Large intestine (tissue), 12 donors: ENCODE measurements at places on chromosomes 16 and 17. TPM values are rescaled to one million over a fixed set of nuclear protein-coding genes. Genes with fewer than 3 reads are reported as not detected.

DNA sequence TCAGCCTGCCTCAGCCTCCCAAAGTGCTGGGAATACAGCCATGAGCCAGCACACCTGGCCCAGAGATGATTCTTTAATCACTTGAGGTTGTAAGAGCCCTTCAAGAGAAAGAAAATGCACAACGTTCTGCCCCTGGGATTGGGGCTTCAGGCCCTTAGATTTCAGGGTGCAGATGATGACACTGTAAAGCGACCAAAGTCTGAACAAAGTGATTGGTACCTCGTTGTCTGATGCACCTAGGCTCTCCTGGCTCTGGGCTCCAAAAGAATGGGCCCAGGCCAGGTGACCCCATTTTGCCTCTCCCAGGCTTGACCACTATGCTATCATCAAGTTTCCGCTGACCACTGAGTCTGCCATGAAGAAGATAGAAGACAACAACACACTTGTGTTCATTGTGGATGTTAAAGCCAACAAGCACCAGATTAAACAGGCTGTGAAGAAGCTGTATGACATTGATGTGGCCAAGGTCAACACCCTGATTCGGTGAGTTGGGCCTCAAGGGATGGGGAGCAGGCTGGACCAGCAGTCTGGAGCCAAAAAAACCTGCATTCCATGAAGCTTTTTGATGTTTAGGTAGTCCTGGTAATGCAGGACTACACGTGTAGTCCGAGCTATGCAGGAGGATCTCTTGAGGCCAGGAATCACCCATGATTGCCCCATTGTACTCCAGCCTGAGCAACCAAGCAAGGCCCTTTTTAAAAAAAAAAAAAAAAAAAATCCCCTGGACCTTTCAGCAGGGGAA is 2.8 kb downstream of the RPL23A start:
- peaks cover 50% of the 10 kb centered on the region for H3K4me1 ChIP-seq
- no peaks in the 10 kb centered on the region for H3K27me3 ChIP-seq
- peaks cover 41% of the 10 kb centered on the region for H3K36me3 ChIP-seq
- no peak overlapping the region for H3K27ac ChIP-seq

GRCh38 chr16:88770461-88771293 is 14.3 kb downstream of the PIEZO1 start:
- H3K4me3 ChIP-seq: peak overlapping the region; percentile 36
- peaks cover 2% of the 10 kb centered on the region for H3K36me3 ChIP-seq
- peak overlapping the region; percentile 84 for H3K27ac ChIP-seq
- H3K27me3 ChIP-seq: no peaks in the 10 kb centered on the region

DNA sequence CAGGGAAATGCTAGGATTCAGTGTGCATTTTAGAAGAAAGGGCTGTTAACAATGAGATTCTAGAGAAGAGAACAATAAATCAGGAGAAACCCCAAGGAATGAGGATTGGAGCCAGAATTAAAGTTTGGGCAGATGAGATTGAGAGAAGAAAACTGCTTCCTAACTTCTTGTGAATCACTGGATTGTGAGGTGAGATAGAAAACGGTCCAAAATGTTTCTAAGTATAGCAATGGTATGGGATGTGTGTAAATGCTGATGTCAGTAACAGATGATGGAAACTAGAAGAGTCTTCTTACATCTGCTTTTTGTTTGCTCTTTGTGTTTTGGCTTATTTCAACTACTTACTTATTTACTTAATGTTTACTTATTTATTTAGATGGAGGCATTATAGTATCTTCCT is 123.0 kb downstream of the KCNJ2 start:
- no peaks in the 10 kb centered on the region for H3K36me3 ChIP-seq
- no peak overlapping the region for H3K4me3 ChIP-seq
- H3K27ac ChIP-seq: no peak overlapping the region
- H3K4me1 ChIP-seq: no peaks in the 10 kb centered on the region

GRCh38 chr17:18968945-18969887 is 17.3 kb downstream of the SLC5A10 start:
- peaks cover 37% of the 10 kb centered on the region for H3K4me1 ChIP-seq
- peak overlapping the region; percentile 68 for H3K27ac ChIP-seq
- no peak overlapping the region for H3K4me3 ChIP-seq

GRCh38 chr16:4684763-4685162 is 8.6 kb upstream of the NUDT16L1 start:
- no peak for DNase-seq
- no peak overlapping the region for H3K4me3 ChIP-seq

- no peaks in the 10 kb centered on the region for H3K27me3 ChIP-seq
- H3K4me1 ChIP-seq: peaks cover 16% of the 10 kb centered on the region
- H3K27ac ChIP-seq: peak overlapping the region; percentile 86
- peaks cover 17% of the 10 kb centered on the region for H3K36me3 ChIP-seq
Observed at GRCh38 chr16:8798174-8798527, 512 bp downstream of the PMM2 start.

DNA sequence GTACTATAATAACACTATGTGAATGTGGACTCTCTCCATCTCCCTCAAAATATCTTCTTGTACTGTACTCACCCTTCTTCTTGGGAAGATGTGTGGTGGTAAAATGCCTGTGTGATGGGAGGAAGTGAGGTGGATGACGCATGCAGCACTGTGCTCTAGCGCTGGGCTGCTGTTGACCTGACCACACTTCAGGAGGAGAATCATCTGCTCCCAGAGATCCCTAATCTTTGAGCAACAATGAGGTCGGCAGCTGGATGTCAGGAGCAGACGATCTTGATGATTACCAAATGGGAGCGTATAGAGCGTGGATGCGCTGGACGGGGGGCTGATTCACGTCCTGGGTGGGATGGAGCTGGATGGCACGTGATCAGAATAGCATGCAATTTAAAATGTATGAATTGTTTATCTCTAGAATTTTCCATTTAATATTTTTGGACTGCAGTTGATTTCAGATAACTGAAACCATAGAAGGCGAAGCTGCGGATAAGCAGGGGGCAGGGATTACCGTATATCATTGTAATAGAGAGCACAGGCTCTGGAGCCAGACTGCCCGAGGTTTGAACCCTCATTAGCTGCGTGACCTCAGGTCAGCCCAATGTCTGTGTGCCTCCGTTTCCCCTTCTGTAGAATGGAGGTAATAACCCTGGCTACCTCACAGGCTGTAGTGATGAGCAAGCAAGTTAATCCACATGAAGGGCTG is 23.7 kb upstream of the CYLD start:
- DNase-seq: peak; percentile 13
- H3K4me3 ChIP-seq: no peak overlapping the region
- no peak overlapping the region for H3K27ac ChIP-seq
- no peaks in the 10 kb centered on the region for H3K36me3 ChIP-seq
- H3K27me3 ChIP-seq: no peaks in the 10 kb centered on the region

- no peak for DNase-seq
- no peaks in the 10 kb centered on the region for H3K4me1 ChIP-seq
- no peaks in the 10 kb centered on the region for H3K27me3 ChIP-seq
- no peak overlapping the region for H3K4me3 ChIP-seq
Observed at GRCh38 chr16:51450376-51450775, 299.3 kb upstream of the SALL1 start.

GRCh38 chr16:60166-60565 is 6.5 kb downstream of the SNRNP25 start:
- no peak for DNase-seq
- H3K36me3 ChIP-seq: peaks cover 74% of the 10 kb centered on the region
- no peaks in the 10 kb centered on the region for H3K27me3 ChIP-seq
- no peak overlapping the region for H3K4me3 ChIP-seq
- no peak overlapping the region for H3K27ac ChIP-seq

DNA sequence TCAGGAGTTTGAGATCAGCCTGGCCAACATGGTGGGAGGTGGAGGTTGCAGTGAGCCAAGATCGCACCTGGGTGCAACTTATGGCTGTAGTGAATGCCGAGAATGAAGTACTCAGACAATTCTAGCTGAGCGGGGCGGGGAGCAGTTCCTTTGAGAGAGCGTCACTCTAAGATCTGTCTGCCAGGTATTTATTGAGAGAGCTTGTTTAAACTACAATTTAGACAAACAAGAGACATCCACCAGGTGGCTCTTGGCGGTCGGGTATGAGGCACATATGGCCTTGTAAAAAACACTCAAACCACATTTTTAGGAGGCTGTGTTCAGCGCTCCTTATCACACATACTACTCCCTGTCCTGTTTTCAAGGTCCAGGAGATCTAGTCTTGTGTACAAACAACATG is 40.6 kb upstream of the CDH1 start:
- H3K27ac ChIP-seq: no peak overlapping the region
- no peak overlapping the region for H3K4me3 ChIP-seq
- DNase-seq: no peak
- no peaks in the 10 kb centered on the region for H3K36me3 ChIP-seq

- no peak overlapping the region for H3K27ac ChIP-seq
- H3K4me3 ChIP-seq: no peak overlapping the region
- H3K4me1 ChIP-seq: no peaks in the 10 kb centered on the region
Observed at GRCh38 chr17:63075969-63076368, 109.9 kb downstream of the TANC2 start.

DNA sequence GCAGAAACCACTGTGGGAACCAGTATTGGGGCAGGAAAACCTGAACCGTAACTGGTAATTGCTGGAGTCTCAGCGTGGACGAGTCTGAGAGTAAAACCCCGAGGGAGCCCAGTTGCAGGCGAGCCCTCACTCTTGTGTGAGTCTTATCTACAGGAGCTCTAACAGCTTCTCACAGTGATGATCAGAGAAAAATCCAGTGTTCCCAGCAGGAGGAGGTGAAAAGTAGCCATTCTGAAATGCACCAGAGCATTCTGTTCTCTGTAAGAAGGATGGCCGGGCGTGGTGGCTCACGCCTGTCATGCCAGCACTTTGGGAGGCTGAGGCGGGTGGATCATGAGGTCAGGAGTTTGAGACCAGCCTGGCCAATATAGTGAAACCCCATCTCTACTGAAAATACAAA is 161.2 kb downstream of the COPRS start:
- peaks cover 15% of the 10 kb centered on the region for H3K4me1 ChIP-seq
- H3K4me3 ChIP-seq: no peak overlapping the region
- H3K36me3 ChIP-seq: no peaks in the 10 kb centered on the region
- no peak for DNase-seq

- no peak for DNase-seq
- H3K27ac ChIP-seq: no peak overlapping the region
- H3K4me1 ChIP-seq: no peaks in the 10 kb centered on the region
- H3K4me3 ChIP-seq: no peak overlapping the region
- peaks cover 13% of the 10 kb centered on the region for H3K27me3 ChIP-seq
Observed at GRCh38 chr16:88116121-88116520, 164.9 kb downstream of the BANP start.

DNA sequence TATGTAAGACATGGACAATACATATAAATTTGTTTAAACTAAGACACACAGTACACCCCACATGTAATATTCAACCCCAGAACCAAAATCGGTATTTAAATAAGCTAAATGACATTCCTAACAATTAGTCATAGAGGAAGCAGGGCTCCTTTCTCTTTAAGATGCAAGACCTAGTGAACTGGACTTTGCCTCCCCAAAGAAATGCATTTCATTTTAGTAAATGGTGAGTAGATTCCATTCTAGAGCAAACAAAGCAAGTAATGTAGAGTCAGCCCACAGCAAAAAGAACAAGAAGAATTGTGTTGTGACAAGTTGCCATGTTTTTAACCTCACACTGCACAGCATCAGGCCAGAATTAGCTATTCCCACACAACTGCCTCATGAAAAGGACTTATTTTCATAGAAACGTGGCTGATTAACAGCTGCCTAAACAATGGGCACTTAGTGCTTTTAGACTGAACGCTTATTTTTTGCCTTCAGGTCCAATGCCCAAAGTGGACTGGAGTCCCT is 14.4 kb downstream of the DNAJC7 start:
- H3K4me1 ChIP-seq: peaks cover 20% of the 10 kb centered on the region
- peak overlapping the region; percentile 34 for H3K27ac ChIP-seq
- H3K4me3 ChIP-seq: no peak overlapping the region
- peak; percentile 61 for DNase-seq
- H3K27me3 ChIP-seq: no peaks in the 10 kb centered on the region

- no peaks in the 10 kb centered on the region for H3K4me1 ChIP-seq
- no peak for DNase-seq
- H3K4me3 ChIP-seq: no peak overlapping the region
- no peaks in the 10 kb centered on the region for H3K27me3 ChIP-seq
Observed at GRCh38 chr17:78396441-78397337, 18.2 kb downstream of the PGS1 start.

DNA sequence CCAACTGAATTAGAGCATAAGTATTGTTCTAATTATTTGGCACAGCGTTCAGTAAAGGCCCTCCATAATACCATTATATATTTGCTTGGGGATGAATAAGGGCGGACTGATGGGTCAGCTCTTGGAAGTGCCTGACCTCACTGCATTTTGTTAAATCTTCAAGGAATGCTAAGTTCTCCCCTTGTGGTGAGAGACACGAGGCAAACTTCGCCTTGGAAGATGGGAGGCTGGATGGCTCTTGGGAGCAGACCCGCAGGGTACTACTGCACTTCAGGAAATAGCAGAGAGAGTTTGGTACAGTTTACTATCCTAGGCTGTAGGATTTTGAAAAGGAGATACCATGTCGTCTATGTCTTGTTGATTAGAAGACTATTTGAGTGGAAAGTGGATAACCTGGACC is 87.0 kb upstream of the RPRML start:
- H3K4me3 ChIP-seq: no peak overlapping the region
- no peaks in the 10 kb centered on the region for H3K27me3 ChIP-seq
- peak; percentile 16 for DNase-seq

DNA sequence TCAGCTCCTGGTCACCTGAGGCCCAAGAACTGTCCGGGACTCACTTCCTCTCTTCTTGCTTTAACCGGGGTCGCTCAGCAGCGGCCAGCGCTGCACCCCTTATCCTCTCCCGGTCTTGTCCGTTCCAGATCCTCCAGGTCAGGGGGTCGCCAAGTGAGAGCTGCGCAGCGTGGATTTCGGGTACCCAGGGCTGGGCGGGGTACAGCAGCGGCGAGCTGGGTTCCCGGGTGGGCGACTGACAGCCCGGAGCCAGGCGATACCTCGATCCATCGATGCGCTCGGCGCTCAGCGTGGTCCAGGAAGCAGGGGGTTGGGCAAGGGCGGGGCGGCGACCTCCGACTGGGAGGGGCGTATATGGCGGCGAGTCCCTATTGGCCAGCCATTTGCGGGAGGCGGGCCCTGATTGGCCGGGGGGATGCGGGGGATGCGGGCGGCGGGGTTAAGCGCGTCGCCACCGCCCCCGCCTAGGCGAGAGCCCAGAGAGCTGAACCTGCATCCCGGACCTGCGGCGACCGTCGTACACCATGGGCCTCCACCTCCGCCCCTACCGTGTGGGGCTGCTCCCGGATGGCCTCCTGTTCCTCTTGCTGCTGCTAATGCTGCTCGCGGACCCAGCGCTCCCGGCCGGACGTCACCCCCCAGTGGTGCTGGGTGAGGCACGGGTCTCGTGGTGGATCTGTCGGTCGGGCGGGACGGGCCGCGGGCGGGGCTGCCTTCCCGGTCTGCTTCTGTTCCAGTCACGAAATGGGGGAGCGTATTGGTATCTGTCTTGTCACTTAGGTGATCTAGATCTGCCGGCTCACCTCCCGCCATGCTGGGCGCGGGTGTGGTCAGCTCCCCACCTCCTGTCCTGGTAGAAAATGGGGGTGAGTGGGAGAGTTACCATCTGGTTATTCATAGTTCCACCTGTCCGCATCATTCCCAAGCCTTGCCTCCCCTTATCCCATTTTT is at the start of gene PLA2G15:
Gene PLA2G15 (plus strand): TSS at position 471 of the 951 bp plus-strand sequence. CDS start 54 bp downstream, at position 525.
- H3K27ac ChIP-seq: peak within 1 kb of the TSS; percentile 54
- H3K27me3 ChIP-seq: no peaks in the 10 kb centered on the region
- peaks cover 8% of the 10 kb centered on the region for H3K36me3 ChIP-seq

The CCL22 gene
- 0.30 TPM for polyA plus RNA-seq

The MEIOB gene
- 0.54 TPM for polyA plus RNA-seq

The RAI1 gene
- 26.2 TPM for polyA plus RNA-seq

The EIF1 gene
- 791 TPM for polyA plus RNA-seq

The TMEM88 gene
- polyA plus RNA-seq: 10.4 TPM

The LGALS9B gene
- 0.54 TPM for polyA plus RNA-seq

The EPOP gene
- polyA plus RNA-seq: 0.57 TPM

The CNEP1R1 gene
- polyA plus RNA-seq: 25.3 TPM

The MILR1 gene
- 6.2 TPM for polyA plus RNA-seq

The RCVRN gene
- polyA plus RNA-seq: 0.63 TPM

The MYL11 gene
- polyA plus RNA-seq: 14.6 TPM
